Endodermal cell (in vitro differentiated cells): ENCODE measurements at places on chromosomes 2 and 18.

GRCh38 chr18:34870555-34871310 is 160.6 kb downstream of the DTNA start:
- DNase-seq, result no peak

- DNase-seq, result no peak
Measured at GRCh38 chr18:62863579-62864001, 148.2 kb downstream of the PHLPP1 start.

GRCh38 chr2:238174701-238175100 is 15.9 kb downstream of the ERFE start:
- no peak for DNase-seq

- no peak for DNase-seq
Measured at GRCh38 chr2:109238580-109238979, 109.6 kb downstream of the SH3RF3 start.

DNA sequence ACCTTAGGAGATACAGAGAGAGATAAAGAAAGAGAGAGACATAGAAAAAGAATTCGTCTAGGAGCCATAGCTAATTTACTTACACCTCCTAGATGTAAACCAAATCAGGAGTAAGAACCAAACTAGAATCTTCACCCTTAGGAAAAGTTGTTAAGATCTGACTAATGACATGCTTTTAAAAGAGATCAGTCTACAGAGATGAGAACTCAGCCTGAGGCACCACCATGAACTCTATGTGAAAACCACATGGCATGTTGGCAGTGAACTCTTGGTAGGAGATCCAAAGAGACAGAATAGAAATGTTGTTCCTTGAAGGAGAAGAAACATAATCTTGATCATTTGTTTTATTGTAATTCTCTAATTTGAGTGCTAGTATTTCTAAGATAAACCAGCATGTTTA is 585.4 kb upstream of the ID2 start:
- DNase-seq, result no peak

- DNase-seq, result no peak
Measured at GRCh38 chr2:172849519-172850217, 114.0 kb downstream of the RAPGEF4 start.

- DNase-seq, result no peak
Measured at GRCh38 chr18:10113121-10114022, 199.6 kb downstream of the VAPA start.

DNA sequence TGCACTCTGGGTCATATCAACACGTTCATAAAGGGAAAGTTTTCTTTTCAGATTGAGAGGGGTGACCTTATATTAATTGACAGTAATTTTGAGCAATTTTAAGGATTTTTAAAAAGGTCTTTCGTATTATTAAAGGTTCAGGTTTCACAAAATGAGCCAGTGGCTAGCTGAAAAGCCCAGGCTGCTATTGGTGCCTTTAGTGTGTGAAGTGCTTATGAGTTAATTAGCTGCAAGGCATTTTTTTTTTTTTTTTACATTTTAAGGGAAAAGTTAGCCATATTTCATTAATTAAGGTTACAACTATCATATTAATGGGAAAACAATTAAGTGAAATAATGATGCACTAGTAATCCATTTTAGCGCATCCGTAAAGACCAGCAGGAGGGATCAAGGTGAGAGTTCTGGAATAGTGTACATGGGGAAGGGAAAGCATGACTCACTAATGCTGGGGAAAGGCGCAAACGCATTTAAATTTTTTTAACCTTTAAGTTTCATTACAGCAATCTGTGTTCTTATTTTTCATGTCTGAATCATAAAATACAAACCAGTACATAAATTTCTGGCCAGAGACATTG is 200.0 kb downstream of the ZNF407 start:
- no peak for DNase-seq

DNA sequence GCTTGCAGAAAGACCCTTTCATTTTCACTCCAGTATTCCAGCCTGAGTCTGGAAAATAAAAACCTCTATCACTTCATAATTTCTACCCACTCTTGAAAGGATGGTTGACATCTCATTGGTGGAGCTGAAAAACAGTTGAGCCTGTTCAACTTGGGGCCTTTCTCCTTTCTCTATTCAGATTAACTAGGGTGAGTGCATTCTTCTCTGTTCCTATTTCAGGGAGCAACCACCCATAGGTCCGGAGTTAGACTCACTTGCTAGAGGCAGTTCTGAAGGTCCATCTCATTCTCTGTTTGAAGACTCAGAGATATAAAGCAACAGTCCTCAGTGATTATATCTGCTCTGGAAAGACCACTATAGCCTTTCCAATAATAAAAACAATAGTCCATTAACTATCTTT is 167.9 kb upstream of the SPOPL start:
- no peak for DNase-seq

DNA sequence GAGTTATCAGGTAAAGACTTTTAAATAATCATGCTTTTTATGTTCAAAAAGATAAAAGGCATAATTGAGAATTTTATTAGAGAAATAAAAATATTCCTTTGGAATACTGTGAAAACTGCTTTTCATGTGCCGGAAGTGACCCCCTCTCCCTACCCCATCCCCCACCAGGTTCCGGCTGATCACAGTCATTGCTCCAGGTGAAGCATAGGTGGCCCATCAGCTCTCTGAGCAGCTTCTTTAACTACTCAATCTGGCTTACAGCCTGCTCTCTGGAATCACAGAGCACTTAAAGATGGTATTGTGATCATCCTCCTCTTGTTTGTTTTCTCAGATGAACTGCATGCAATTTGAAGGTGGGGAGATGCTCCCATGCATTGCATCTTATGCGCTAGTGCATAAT is 257.7 kb downstream of the EN1 start:
- peak; percentile 62 for DNase-seq

DNA sequence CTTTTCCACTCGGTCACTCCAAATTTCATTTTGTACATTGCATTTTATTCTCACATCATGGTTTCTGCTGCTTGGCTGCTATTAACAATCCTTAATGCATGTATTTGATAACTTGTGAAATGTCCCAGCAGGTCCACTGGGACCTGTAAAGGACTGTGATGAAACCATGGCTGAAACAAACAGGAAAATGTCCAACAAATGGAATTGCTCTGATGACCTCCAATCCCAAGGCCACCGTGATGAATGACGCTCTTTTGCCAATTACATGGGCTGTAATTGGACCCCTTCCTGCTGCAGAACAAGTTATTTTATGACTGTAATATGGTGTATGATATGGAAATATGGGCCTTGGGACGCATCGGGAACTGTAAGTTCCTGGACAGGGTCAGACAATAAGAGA is 224.2 kb upstream of the CXCR4 start:
- DNase-seq, result no peak

DNA sequence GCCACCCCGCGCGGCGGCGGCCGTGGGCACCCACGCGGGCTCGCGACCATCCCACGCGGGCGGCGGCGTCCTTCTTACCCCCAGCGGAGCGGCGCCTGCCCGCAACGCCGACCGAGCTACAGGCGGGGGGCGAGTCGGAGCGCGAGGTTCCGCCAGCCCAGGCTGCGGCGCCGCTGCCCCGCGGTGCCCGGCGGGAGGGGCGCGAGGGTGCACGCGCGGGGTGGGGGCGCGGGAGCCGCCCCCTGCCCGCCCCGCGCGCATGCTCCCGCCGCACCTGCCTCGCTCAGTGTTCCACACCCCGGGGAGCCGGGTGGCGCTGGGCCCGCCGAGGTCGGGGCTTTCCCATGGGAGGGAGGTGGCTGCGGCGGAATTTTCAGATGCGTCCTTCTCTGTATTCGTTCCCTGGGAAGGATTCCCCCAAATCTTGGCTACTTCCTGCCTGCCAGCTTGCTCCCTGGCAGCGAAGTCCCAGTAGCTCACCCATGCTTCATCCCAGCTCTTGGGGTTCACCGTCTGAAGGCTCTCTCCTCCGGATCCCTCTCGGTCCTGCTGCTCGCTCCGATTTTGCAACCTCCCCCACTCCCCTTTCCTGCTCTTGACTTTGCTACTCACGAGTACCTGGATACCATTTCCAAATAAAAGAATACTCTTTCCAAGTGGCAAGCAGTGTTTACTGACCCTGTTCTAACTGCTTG is at the start of gene L3MBTL4:
Gene L3MBTL4 (minus strand): TSS at position 189 of the 695 bp plus-strand sequence. CDS start 103,286 bp downstream, outside the sequence.
- peak; percentile 74 for DNase-seq

DNA sequence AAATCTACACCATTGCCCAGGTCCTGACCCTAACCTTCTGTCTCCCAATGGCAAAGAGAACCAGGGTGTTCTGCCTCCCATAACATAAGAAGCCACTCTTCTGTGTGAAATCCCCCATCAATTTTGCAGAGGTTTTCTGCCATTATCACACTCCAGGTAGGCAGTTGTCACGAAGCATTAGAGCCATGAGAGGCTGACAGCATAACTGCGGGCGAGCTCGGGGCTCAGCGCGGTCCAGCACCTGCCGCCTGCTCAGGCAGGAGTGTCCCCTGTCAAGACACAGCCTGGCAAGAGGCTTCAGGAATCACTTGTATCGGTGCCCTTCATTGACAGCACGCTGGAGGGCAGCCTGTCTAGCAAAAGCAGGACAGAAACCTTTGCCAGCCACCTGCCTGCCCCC is 251.2 kb downstream of the SATB2 start:
- DNase-seq, result no peak

DNA sequence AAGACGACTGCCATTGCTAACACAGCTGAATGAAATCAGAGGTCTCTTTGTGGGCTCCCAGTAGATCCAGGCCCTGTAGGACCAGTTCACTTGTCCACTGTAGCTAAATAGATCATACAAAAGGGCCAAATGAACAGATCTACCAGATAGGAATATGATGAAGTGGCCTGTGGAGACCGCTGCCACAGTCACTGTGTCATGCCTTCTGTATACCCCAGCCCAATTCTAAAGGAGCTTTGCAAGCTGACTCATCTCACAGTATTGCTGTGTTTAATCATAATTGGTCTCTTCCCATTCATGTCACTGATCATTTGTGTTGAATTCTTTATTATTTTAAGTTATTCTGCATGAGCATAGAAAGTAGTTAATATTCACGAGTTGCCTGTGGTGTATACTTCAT is 125.8 kb downstream of the MTCL1 start:
- DNase-seq, result no peak

DNA sequence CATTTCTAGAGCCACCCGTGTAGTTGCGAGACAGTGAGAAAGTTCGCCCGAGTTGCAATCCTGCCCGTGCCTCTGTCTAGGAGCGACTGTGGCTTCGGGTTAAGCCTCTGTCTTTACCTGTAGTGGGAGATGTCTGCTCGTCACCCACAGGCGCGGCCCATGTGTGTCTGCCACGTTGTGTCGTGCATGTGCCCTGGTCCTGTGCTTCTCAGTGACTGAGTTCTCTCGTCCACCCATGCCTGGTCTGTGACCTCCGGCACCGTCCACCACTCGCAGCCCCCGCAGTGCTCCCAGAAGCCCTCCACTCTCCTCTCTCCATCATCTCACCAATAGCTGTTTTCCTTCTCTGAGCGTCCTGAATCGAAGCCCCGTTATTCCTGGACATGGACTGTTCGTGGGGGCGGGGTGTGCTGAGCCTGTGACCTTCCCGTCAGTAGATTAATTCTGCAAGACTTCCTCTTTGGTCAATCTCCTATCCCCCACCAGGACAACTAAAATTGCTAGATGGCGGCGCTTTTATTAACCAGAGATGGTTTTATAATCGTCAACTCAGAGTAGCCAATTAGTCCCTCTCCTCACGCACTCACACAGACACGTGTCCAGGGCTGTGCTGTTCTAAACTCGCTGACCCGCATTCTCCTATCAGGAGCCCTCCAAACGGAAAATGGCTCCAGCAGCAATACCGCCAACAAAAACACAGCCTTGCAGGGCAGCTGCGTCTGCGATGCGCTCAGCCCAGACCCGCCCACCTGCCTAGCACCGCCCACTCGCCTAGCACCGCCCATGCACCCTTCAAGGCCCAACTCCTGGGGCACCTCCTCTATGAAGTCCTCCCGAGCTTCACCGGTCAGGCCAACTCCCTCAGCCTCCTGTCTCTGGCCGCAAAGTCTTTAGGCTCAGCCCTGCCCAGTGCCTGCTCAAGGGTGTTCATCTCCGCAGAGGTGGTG is 119.4 kb downstream of the TWIST2 start:
- DNase-seq, result peak; percentile 78

DNA sequence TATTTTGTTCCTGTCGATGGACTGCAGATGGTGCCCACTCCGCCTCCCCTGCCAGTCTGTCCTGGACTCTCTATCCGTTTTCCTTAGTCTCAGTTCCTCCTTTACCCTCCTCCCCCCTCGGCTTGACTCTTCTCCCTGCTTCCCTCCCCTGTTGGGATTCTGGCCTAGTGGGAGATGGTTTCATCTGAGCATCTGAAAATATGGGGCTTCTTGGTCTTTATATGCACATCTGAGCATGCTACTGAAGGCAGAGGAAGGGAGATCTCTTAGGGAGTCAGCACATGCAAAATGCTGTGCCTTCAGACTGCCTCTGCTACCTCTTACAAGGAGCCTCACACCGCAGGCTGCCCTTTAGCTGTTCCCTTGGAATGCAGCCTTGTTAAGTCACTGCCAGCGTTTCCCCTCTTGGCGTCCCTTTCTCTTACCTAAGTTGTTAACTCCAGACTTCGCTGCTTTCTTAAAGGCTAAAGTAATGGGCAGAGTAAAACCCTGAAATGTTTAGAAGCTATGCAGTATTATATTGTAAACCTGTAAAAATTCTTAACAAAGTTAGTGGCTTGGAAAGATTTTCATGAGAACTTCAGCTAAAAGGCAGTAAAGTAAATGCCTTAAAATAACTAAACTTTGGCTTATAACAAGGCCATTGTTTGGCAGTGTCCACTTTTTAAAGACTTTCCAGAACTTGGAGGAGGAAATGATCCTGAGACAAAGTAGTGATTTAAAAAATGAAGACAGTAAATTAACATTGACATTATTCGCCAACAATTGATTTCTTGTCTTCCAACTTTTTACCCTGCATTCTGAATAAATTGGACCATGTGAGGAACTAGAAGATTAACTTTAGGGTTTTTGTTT is 49.8 kb downstream of the LDLRAD4 start:
- DNase-seq, result peak; percentile 89

- DNase-seq, result peak; percentile 52
Measured at GRCh38 chr2:220891405-220891804, 680.7 kb downstream of the EPHA4 start.

- peak; percentile 79 for DNase-seq
Measured at GRCh38 chr2:136126021-136126420, 8.1 kb upstream of the CXCR4 start.

DNA sequence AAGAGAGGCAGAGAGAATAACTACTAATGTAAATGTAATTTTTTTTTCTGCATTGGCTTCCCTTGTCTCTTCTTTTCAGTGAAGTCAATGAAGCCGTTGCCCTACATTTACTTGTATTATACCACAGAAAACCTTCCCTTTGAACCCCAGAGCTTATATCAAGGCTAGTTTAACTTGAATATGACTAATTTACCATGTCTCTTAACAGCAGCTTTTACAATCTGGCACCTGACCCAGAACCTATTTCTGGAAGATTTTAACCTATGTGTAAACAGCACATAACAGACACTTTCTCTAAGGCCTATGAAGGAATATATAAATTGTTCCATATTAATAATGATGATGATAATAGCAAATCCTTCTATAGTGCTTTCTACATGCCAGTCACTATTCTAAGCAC is 580.5 kb upstream of the NXPH2 start:
- DNase-seq, result no peak

DNA sequence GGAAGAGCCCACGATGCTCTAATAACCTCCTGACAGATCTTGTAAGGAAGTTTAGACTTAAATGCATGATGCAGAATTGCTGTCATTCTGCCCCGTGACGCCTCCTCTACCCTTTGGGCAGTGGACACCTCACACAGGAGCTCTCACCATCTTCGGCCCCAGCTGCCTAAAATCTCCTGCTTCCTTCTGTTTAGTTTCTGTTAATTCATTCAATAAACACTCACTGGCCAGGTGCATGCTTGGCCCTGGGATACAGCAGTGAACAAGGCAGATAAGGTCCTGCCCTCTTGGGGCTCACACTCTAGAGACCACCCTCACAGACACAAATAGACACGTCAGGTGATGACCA is 81.1 kb downstream of the SEPTIN10 start:
- DNase-seq, result no peak

GRCh38 chr2:145283131-145283530 is 763.2 kb upstream of the ZEB2 start:
- DNase-seq, result no peak
